ENCODE measurements at places on chromosomes 6 and 20.

DNA sequence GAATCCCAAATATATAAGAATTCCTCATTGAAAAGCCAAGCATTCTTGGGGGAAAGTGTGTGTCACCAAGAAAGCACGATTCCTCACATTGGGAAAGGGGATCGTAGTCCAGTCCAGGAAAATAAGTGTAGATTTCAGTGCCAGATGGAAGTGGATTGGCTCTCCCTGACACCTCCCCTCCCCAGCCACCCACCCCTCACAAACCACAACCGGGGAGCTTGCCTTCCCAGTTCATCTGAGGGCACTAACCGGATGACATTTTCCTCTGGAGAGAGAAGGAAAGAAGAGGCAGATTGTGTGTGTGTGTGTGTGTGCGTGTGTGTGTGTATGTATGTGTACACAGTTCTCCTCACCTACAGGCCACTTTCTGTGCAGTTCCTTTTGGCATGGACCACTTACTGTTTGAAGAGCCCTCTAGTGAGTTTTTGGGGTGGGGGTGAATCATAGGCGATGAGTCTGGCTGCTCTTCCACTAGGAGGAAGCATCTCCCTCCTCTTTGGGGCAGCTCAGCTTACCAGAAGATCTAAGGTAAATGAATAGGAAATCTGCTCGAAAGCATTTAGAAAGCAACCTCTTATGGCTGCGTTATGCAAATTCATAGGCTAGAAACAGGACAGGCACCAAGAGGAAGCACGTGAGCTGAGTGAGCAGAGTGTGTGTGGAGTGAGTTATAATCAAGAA lies 20.8 kb downstream of the DAAM2 start:
- DNase-seq: peak; percentile 82

- DNase-seq: no peak
Measured at GRCh38 chr20:24164360-24164759, 175.8 kb upstream of the GGTLC1 start.

DNA sequence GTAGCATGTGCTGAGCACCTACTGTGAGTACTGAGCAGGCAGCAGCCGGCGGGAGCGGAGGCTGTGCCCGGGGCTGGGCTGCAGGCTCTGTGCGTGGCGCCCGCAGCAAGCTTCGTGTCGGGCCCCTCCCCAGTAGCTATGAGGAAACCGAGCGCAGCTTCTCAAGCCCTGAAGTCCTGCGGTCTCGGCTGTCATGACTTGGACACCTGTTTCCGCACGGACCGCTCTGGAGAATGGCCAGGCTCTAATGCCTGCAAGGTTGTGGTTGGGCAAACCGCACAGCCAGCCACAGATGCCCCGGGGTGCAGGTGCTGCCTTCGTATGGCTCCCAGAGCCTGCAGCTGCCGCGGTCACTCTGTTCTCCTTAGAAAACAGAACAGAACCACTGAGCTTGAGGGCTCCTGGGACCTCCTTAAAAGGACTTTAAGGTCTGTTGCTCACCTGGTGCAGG lies 33.7 kb downstream of the PYGB start:
- no peak for DNase-seq

DNA sequence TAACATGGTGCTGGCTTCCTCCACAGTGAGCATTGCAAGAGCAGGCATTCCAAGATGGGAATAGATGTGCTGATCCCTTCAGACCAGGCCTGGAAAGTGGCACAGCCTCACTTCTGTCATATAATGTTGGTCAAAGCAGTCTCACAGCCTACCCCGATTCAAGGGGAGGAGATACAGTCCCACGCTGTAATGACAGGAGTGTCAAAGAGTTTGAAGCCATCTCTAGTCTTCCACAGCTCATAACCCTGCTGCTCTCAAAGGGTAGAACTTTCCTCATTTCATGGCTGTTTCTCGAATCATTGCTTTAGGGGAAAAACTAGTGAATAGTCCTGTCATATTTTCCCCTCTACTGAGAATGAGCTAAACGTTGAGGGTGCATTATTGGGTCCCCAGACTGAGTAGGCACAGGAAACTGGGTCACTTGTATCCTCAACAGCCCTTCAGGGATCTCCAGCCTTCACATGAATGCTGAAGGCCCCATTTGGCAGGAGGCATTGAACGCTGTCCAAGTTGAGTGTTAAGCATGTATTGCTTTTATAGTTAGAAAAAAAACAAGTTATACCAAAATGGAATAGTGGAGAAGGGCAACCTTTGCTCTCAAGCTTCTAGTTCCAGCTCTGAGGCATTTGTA lies 27.3 kb downstream of the DTD1 start:
- DNase-seq: no peak

DNA sequence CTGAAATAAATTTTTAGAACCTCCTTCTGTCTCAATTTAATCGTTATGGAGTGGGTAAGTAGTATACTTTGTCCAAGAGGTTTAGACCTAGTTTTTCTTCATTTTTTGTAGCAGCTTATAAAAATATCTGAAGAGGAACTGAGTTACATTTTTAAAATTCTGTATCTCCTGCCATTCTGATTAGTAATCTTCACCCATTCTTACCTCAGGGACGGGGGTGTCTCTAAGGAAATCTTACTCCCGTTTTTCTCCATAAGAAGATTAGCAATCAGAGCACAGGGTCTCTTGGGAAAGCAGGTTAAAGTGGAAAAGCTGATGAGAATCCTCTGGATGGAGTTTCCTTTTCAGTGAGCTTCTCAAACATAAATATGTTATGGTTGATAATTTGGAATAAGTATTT lies 259.3 kb upstream of the FAM83B start:
- DNase-seq: peak; percentile 28

- no peak for DNase-seq
Measured at GRCh38 chr6:16493112-16493511, 254.7 kb downstream of the GMPR start.

- DNase-seq: no peak
Measured at GRCh38 chr6:81979329-81979728, 226.8 kb upstream of the TENT5A start.

DNA sequence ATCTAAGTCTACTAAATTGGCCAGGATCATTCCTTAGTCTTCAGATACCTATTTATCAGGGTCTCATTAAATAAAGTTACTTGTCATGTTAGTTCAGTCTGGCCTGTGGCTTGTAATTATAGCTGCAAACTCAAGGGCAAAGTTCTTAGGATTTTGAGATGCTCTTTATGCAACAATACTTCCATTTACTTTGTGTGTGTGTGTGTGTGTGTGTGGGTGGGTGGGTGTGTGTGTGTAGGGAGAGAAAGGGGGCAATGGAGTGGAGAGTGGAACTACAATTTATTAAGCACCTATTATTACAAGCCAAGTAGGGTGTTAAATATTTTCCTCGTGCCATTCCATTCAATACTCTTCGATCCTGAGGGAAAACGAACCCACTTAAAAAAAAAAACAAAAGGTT lies 17.7 kb upstream of the TBC1D20 start:
- DNase-seq: no peak

Measured in cardiac fibroblast (primary cell).